ENCODE measurements at places on chromosomes 11 and 22. TPM values are rescaled to one million over a fixed set of nuclear protein-coding genes. Genes with fewer than 3 reads are reported as not detected.

C22orf42 gene
- total RNA-seq: not detected

FZD4 gene
- 3.3 TPM for total RNA-seq

DNA sequence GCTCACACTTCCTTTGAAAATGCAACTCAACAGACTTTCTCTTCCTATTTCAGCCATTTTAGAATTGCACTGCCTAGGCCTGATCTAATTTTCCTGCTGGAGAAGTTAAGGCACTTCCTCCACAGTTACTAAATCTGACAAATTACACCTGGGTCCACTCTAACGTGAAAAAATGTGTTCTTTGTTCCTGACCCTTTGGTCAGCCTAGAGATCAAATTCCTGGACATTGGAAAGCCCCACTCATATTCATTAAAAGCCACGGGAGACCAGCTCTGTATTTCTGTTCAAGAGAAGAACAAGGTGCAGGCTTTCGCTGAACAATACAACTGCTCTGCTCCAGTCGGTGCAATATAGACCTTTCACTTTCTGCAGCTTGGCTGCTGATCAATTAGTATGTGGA is 96.6 kb downstream of the MPPED2 start:
- ATAC-seq: no peak

DNA sequence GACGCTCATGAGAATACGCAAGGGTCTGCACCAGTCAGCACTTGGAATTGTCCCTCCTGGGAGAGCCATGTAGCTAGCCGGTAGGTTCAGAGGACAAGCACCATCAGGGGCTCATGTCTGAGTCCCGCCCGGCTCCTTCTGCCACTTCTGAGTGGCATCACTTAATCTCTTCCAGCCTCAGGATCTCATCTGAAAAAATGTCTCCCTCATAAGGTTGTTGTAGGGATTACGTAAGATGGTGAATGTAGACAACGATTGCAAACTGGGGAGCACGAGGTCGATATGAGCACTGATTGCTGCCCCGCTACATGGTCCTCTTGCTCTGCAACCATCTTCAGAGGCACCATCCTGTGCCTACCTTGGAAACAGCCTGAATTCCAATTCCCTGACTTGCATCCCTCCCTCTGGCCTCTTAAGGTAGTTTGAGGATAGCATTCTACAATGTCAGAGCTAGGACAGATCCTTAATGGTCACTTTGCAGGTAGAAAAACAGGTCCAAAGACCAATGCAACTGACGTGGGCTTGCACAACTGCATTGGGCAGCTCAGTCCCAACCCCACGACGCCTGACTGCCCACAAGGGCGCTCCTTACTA is 115.8 kb upstream of the TMEM45B start:
- ATAC-seq: no peak

PLAAT4 gene
- total RNA-seq: 5.5 TPM

OR10G4 gene
- total RNA-seq: not detected

- ATAC-seq: no peak
Observed at GRCh38 chr11:75337195-75337654, 14.2 kb downstream of the ARRB1 start.

DNA sequence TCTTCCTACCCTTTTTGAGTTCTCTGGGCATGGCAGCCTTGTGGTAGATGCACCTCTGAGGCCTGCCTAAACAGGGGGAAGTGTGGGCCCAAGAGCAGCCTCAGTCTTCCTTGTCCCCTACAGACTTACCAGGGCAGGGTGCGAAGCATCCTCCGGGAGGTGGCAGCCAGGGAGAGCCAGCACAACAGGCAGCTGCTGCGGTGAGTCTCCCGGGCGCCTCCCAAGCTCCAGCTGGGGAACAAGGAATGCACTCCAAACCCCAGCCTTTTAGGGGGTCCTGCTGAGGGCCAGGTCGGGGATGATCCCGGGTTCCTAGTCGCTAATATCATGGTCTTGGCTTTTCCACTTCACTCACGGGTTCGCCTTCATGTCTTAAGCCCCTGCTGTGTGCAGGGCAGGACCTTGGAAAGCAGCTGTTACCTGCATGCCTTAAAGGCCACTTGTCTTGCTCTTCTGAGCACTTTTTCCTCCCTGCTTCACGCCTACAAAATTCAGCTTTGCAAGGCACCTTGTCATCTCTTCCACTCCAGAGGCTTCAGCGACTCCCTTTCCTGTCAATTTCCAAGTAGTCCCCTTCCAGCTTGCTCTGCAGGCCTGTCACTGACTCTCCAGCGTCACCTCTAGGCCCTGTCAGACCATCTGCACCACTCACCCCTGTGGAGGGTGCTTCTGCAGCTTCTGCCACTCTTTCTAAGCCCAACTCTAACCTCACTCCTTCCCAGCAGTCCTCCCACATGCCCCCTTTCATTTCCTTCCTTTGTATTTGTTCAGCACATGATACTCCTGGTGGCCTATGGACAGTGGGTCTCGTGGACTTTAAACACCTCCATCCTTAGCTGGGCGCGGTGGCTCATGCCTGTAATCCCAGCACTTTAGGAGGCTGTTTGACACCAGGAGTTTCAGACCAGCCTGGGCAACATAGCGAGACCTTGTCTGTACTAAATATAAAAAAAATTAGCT is 57.0 kb downstream of the PISD start:
- no peak for ATAC-seq

GRCh38 chr11:117489999-117490679 is 162.5 kb downstream of the CEP164 start:
- ATAC-seq: no peak

DNA sequence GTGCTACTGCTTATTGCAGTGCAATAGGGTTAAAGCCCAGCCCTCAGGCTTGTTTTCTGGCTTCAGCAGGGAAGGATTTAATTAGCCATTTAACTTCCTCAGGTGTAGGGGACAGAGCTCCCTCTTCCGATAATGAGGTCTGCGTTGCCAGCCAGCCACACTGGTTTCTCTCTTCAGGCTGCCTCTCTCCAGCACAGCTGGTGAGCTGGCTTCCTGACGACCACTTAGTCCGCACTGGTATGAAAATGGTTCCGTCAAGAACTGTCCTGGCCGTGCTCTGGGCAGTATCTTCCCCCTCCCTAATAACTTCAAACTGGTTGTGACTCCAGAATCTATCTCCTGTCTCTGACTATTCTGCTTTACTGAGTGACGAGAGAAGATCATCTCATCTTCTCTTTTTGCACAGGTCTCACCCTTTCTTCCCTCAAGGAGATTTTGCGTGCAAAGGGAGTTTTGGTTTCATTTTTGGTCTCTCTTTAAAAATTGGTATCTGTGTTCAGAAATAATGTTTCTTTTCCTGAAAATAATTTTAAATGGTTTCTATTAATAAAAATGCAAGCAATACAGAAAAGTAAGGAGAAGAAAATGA is 49.2 kb downstream of the CNTN5 start:
- no peak for ATAC-seq

GRCh38 chr11:44883277-44883676 is 67.4 kb downstream of the TP53I11 start:
- peak; percentile 56 for ATAC-seq

DNA sequence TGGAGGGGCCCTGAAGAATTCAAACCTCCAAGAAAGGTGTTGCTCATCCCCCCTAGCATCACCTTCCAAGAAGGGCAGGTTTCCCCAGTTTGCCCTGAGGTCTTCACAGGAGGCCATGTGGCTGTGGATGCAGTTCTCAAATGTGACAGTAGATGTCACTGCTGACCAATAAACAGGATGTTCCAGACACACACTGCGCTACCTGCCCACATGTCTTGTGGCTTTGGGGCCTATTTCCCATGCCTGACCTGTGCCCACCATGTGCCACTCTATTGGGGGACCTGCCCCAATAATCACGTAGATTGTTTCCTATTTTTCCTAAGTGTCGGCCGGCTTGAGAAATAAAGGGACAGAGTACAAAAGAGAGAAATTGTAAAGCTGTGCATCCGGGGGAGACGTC is 4.5 kb downstream of the GSTT2 start:
- peak; percentile 68 for ATAC-seq

- peak; percentile 91 for ATAC-seq
Observed at GRCh38 chr11:34749666-34750659, 129.1 kb downstream of the EHF start.

DNA sequence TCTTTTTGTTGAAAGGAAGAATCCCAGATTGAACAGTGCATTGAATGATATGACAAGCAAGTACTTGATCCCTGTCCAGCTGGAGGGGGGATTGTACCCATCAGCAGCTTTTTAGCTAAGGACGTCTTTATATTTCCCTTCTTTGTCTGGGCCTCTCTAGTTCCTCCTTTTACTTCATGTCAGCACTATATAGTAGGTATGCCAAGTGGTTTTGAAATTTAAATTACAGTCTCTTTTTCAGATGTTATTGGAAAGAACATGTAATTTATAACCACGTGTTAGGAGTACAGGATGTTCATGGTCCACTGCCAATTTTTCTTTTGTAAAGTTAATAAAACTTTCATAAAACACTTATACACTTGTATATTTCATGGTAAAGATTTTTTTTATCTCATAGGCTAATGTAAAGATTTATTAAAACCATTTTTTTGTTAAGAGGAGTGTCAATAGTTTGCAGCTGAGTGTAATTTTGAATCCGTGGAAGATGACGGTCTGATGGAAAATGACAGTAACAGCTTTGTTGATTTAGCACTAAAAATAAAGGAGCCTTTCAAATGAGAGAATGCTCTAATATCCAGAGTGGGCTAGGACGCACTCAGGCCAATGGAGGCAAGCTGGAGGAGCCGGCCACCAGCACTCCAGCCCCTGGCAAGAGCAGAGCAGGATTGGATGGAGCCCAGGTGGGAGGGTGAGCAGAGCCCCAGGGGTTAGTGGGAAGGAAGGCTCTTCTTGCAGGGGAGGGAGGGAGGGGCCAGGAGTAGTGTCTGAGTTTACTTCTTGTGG is 488.3 kb downstream of the INSC start:
- ATAC-seq: no peak

Data from esophagus mucosa (tissue), 1 donor.